ENCODE measurements at places on chromosomes 2 and 18. TPM values are rescaled to one million over a fixed set of nuclear protein-coding genes. Genes with fewer than 3 reads are reported as not detected.

The HNMT gene
- not detected for total RNA-seq

The B3GNT2 gene
- total RNA-seq: 34.9 TPM

DNA sequence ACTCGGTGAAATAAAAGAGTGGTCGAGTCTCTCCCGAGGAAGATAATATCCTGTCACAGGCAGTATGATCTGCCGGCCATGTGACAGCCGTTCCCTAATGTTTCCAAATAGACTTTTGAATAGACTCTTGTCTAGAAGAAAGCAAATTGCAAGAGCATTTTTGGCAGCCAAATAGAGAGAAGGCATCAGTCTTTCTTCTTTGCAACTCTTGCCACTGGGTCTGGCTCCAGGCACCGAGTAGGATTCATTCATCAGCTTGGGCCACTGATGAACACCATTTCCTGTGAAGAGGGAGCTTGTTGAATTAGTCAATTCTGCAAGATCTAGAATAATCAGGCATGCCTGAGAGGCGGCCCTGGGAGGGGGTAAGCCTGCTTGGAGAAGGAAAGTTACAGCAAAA, 165.6 kb downstream of the KLHL29 start:
- no peak for DNase-seq

- DNase-seq: no peak
Measured at GRCh38 chr18:8813611-8814010, 108.3 kb downstream of the MTCL1 start.

DNA sequence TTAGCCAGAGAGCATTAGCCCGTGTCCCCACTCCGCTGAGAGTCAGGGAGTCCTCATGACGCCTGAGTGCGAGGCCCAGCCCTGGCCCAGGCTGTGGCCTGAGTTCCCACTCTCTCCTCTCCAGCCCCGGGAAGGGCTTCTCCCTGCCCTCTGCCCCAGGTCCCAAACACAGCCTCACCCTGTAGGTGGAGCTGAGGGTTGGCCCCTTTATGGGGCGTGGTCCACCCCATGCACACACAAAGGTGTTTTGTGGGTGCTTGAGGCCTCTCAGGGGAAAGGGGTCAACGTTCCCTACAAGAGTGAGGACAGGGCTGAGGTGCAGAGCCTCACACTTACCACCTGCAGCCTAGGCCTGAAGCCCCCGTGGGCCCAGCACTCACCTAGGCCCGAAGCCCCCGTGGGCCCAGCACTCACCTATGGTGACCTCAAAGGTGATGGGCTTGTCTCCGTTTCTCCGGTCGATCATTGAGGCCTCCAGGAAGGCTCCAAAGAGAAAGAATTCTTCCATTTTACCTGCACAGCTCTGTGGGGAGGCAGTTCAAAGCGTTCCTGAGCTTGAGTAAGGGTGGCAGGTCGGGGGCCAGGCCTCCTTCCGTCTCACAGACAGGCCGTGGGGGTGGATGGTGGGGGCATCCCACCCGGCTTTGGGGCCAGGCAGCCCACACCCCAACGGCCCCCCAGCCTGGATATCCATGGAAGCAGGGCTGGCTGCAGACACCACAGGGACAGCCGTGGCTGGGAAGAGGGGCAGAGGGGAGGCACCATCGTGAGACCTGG, 2.1 kb upstream of the OTOF start:
- no peak for DNase-seq

DNA sequence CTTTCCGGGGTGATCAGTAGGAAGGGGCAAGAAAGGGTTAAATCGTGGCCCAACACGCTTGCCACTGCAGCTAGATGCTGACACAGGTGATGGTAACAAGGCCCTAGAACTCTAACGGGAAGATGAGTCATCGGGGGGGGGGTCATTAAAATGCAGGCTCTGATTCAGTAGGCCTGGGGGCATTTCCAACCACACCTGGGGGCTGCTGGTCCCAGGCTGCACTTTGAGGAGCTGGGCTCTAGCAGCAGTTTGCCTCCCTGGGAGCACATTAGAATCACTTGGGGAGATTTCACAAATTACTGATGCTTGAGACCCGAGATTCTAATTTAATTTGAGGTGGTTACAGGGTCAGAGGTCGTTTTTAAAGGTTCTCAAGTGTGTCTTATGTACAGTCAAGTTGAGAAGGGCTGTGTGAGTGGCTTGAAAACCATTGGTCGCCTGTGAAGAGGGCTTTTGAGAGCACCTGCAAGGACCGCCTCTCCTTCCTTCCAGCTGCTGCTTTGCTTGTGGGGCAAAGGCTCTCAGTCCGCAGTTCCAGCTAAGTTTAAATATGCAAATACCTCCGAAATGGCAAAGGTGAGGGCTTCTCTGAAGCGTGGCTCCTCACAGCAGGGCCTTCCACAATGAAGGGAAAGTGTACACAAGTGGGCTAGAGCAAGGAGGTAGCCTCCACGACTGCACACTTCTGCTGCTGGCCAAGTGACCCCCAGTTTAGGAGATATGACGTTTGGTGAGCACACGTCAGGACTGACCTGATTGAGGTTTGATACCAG, 128.0 kb upstream of the MSH6 start:
- DNase-seq: no peak

All from activated naive CD4-positive, alpha-beta T cell treated with anti-CD3 and anti-CD28 coated beads, Interleukin-2, amount 50 U/mL, for 72 hours (primary cell).